ENCODE measurements at places on chromosomes 2 and 18.

- DNase-seq: no peak
Measured at GRCh38 chr2:100244881-100245605, 77.3 kb downstream of the LONRF2 start.

DNA sequence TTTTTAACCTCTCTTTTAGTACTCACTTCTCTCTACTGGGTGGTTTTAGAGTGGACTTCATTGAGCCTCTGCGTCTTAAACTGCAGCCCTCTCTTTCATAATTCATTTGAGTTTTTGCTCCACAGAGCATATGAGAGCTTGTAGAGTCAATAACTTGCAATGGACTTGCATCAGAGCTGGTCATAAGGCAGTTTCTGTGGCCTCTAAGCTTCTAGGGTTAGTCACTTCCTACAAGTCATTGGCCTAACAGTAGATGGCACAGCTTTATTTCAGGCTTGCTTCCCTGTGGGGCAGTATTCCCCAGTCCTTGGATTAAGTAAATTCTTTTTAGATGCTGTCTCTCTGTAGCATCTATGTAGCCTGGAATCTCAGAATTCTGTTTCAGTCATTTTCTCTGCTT lies 1435.7 kb downstream of the LRP1B start:
- peak; percentile 5 for DNase-seq

DNA sequence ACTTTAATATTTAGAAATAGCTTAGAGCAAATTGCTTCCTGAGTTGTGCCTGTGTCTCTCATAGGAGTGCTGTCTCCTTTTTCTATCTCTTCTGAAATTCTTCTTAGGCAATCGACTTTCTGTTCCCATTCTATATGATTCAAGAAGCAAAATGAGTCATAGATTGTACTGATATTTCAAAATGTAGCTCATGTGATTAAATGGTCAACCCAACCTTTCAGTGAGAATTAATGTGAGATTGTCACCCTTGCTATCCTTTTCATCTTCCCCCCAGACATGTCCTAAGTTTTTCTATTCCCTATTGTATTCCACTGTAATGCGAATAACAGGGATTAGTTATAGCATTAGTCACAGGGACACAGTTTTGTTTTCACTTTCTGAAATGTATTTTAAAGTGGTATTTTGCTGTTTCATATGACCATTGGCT lies 413.6 kb downstream of the THSD7B start:
- no peak for DNase-seq

DNA sequence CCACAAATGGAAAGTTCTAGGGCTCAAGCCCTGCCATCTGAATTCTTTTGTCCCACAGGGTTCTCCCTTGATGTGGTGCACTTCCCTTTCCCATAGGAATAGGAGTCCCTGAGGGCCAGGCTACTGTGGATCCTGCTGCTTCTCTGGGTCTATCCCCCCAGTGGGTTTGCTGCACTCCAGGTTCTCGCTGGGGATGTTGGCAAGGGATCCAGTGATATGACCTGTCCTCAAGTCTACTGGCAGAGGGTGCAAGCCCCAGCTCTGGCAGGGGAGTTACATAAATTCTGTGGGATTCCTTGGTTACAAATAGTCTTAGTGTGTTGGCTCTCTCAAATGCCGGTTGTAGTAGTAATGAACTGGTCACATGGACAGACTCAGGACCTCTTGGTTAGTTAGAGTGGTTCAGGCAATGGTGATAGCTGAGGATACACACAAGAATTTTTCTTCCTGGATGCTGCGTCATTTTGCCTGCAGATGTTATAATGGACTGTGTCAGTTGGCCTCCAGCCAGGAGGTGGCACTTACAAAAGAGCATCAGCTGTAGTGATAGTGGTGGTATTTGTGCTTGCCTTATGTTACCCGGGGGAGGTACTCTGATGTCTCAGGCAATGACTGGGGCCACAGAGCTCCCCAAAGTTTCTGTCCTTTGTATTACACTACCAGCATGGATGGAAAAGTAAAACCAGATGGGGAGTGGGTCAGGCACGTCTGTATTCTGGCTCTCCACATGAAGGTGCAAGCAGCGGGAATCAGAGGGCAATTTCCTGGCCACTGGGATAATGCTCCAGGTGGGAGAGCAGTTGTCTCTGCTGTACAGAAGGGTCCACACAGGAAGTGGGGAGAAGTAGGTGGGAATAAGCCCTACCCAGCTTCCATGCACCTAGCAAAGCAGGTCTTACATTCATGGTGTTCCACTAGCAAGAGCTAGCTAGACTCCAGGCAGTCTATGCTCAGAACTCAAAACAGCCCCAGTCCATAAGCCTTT lies 267.9 kb downstream of the SOX11 start:
- DNase-seq: no peak

DNA sequence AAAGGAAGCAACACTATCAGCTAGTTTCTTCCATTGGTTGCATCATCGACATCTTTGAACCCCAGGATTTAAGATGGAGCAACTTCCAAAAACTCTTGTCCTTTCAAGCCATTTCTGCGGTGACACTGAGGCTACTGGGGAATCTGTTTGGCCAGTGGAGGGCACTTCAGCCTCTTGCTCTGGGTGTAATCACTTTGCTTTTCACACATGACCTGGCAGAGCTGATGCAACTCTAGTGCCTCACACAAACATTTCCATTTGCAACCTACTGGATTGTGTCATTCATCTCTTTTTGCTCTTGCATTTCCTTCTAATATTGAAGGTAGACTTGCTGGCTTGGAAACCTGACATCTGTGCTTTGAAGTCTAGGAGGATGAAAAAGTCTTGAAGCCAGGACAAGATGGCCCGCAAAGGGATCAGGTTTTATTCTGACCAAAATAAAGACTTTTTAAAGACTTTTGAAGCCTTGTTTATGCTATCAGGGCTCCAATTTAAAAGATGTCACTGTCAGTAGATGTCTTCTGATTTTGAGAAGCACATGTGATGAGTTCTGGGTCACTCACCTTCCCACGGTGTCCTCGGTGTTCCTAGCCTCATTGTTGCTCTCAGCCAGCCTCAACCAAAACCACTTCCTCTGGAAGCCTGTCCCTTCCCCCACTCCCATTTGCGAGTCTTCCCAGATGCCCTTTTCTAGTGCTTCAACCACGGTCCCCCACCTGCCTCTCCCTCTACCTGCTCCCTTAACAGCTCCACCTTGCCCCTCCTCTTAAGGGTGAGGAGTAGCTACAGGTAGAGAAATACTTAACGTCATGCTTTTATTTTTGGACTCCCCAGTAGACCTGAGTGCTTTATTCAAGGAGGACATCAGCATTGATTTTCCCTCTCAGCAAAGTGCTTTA lies 69.7 kb upstream of the KCNE4 start:
- DNase-seq: peak; percentile 45

- DNase-seq: peak; percentile 63
Measured at GRCh38 chr2:112884869-112885505, 26.0 kb upstream of the IL37 start.

- DNase-seq: no peak
Measured at GRCh38 chr18:52523566-52523965, 183.6 kb downstream of the DCC start.

GRCh38 chr2:174729797-174730697 lies 34.2 kb downstream of the CHRNA1 start:
- DNase-seq: peak; percentile 13

DNA sequence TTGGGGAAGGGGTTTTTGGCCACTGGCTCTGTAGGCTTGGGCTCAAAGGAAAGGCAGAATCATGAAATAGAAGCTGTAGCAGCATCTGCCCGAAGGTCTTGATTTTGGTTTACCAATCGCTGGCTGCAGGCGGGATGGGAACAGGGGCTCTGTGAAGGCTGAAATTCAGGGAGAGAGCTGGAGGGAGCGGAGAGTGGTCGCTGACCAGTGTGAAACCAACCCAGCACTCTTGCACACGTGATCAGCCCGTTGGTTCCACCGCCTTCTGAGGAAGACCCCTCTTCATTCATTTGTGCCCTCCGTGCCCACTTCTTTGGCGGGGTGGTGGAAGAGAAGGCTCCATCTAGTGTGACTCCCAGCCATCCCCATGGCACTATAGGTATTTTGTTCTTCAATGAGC lies 82.6 kb downstream of the KLHL29 start:
- no peak for DNase-seq

GRCh38 chr18:10432781-10433180 lies 21.7 kb upstream of the APCDD1 start:
- no peak for DNase-seq

- no peak for DNase-seq
Measured at GRCh38 chr2:109447776-109448175, 166.0 kb downstream of the SEPTIN10 start.

GRCh38 chr2:157933160-157933920 lies 57.2 kb upstream of the ACVR1 start:
- DNase-seq: no peak

DNA sequence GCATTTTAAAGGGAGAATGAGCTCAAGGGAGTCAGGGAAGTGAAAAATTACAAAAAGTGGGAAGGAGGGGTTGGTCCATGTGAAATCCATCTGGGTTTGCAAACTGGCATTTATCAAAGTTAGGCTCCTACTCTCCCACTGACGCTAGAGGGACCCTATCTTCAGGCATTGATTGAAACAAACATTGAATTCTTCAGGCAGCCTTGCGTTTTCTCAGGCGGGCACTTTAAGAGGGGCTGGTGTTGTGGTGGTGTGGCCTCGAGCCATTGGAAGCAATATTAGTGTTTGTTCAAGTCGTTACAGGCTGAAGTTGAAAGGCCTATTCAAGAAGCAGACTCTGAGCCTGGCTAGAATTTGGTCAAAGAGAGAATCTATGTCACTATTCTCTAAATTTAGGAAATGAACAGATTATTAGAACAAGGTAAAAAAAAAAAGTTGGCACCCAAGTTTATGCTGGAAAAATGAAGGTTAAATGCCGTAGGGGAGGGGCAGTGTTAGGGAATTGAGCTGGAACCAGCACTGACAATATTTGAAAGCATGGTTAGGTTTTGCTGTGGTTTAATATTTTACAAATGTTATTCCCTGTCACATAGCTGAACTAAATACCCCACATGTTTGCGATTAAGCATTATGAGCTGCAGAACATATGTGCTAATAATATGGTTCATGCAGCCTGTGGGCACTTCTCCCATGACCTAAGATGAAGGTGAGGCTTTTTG lies 36.8 kb downstream of the STON1 start:
- DNase-seq: no peak

DNA sequence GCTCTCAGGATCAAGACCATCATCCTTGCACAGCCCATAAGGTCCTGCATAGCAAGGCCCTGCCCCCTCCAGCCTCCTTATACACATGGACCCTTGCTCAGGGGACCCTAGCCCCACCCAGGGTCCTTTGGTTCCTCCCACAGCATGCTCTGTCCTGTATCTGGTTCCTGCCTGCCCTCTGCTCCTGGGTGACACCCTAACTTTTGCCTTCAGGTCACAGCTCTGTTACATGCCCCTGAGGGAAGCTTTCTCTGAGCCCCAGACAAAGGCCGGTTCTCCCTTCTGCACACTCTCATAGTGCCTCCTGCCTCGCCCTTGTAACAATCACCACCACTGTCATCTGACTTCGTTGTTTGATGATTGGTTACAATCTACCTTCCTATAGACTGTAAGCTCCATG lies 204.8 kb downstream of the SMAD2 start:
- DNase-seq: no peak

DNA sequence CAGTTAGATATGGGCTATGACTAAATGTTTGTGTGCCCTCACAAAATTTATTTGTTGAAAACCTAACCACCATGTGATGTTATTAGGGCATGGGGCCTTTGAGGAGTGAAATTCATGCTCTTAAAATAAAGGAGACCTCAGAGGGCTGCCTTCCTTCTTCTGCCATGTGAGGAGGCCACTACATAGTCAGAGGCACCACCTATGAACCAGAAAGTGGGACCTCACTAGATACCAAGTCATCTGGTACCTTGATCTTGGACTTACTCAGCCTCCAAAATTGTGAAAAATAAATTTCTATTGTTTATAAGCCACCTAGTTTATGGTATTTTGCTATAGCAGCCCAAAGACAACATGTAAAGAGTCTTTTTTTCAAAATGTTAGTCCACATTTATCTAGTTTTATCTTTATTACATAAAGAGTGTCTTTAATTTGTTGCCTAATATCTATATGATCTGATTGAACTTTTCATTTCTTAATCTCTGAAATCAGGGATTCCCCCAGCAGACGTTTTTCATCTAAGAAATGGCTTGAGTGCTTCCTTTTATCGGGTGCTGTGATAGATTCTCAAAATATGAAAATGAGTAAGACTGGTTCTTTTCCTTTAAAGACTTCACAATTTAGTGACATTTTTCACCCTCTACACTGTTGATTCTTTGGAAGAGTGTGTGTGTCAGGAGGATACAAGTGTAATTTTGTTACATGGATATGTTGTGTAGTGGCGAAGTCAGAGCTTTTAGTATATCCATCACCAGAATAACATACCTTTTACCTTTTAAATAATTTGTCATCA lies 34.2 kb downstream of the PMS1 start:
- DNase-seq: no peak

All from iPS DF 6.9 (cell line).